ENCODE measurements at places on chromosomes 3 and 15. TPM values are rescaled to one million over a fixed set of nuclear protein-coding genes. Genes with fewer than 3 reads are reported as not detected.

The THUMPD3 gene
- 56.0 TPM for total RNA-seq

- DNase-seq: no peak
- H3K4me3 ChIP-seq: no peak overlapping the region
- no peak overlapping the region for H3K27ac ChIP-seq
- H3K4me1 ChIP-seq: no peaks in the 10 kb centered on the region
- H3K36me3 ChIP-seq: no peaks in the 10 kb centered on the region
These were observed 69.3 kb upstream of the PRR23C start for GRCh38 chr3:139113993-139114375.

- H3K27ac ChIP-seq: no peak overlapping the region
- no peak overlapping the region for H3K4me3 ChIP-seq
- peaks cover 15% of the 10 kb centered on the region for H3K36me3 ChIP-seq
- H3K4me1 ChIP-seq: peaks cover 22% of the 10 kb centered on the region
- no peaks in the 10 kb centered on the region for H3K27me3 ChIP-seq
These were observed 80.9 kb downstream of the PDE8A start for GRCh38 chr15:85062560-85062959.

- H3K27me3 ChIP-seq: no peaks in the 10 kb centered on the region
- DNase-seq: no peak
- H3K4me3 ChIP-seq: no peak overlapping the region
- H3K4me1 ChIP-seq: peaks cover 6% of the 10 kb centered on the region
These were observed 41.6 kb downstream of the NANOGP8 start for GRCh38 chr15:35043373-35044095.

DNA sequence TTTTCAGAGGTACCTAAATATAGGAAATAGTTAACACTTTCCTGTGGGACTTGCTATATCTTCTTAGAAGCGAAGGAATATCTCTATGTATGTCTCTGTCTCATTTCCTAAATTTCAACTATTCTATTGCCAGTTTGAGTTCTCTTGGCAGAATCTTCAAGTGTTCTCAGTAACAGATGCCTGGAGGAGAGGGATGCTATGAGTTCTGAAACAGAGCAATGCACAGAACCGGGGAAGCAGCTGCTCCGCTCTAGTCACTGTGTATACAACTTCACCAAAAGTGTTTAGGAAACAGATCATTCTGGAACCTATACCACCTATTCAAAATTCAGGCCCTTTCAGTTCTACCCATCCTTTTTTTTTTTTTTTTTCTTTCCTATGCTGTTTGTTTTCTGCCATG lies 144.6 kb downstream of the RORA start:
- H3K27ac ChIP-seq: no peak overlapping the region
- H3K27me3 ChIP-seq: peaks cover 8% of the 10 kb centered on the region
- H3K4me3 ChIP-seq: no peak overlapping the region
- H3K4me1 ChIP-seq: no peaks in the 10 kb centered on the region
- no peak for DNase-seq

The TRIM59 gene
- 39.9 TPM for total RNA-seq

The TRH gene
- total RNA-seq: not detected
